ENCODE measurements at places on chromosomes 1 and 21. TPM values are rescaled to one million over a fixed set of nuclear protein-coding genes. Genes with fewer than 3 reads are reported as not detected.

PGLYRP4 gene
- total RNA-seq, result not detected

LCK gene
- total RNA-seq, result not detected

DNA sequence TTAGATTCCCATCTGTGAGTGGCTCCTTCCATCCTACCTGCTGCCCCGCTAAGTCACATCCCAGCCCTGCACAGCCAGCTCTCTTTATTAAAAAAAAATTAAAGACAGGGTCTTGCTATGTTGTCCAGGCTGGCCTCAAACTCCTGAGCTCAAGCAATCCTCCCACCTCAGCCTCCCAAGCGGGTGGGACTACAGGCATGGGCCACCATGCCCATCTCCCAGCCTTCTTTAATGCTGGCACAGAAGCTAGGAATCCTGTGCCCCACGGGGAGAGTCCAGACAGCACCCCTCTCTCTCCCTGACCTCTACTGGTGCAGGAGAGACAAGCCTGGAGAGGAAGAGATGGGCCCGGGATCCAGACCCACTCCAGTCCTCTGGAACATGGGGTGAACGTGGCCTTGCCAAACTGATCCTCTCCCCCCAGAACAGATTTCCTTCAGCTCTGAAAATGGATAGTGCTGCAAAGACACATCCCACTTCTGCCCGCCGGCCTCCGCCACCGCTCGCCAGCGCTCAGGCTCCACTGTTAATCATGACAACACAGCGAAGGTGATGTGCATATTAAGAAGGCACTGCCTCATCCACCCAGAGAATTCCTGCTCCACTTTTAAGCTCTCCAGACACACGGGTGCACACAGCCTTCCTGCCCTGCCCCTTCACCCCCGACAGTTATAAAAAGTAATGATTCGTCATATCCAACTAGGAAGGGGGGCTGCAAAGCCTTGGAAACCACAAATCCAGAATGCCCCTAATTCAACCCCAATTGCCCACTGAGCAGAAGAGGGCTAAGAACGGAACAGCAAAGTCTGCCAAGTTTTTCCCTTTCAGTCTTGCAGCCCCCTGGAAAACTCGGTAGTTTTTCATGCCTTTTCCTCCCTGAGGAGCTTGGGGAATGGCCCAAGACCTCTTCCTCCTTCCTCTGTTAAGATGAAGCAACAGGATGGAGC, 68.1 kb downstream of the MRPL37 start:
- H3K27me3 ChIP-seq, result no peaks in the 10 kb centered on the region
- DNase-seq, result no peak
- H3K4me1 ChIP-seq, result peaks cover 13% of the 10 kb centered on the region
- no peak overlapping the region for H3K27ac ChIP-seq
- H3K4me3 ChIP-seq, result no peak overlapping the region

DNA sequence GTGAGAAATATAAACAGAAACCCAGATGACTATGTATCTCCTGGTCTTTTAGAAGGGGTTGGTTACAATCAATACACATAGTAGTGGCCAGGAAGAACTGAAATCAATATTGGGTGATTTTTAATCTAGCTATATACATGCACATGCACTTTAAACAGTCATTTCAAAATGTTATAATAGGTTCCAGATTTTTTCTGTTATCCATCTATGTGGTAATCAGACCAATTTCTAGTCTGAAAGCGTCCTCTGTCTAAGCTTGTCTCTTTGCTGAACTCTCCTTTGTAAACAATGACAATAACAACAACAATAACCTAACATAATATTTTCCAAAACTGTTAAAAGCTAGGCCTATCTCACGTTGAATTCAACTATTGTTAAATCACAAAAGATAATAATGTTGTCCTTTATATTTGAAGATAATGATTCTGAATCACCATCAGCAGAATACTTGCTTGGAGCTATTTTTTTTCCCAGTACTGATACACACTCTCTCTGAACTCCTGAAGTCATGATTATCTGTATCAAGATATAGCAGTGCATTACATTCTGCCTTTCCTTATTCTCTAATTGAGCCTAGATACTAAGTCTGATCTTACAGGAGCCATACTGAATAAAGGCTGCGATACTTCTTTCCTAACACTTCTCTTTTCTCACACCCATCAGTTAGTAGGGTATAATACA, 496.8 kb upstream of the ZRANB2 start:
- H3K36me3 ChIP-seq, result no peaks in the 10 kb centered on the region
- H3K4me3 ChIP-seq, result no peak overlapping the region
- DNase-seq, result no peak
- H3K4me1 ChIP-seq, result no peaks in the 10 kb centered on the region

- no peaks in the 10 kb centered on the region for H3K27me3 ChIP-seq
- H3K36me3 ChIP-seq, result no peaks in the 10 kb centered on the region
- H3K4me3 ChIP-seq, result no peak overlapping the region
- peaks cover 8% of the 10 kb centered on the region for H3K4me1 ChIP-seq
- DNase-seq, result no peak
- H3K27ac ChIP-seq, result no peak overlapping the region
These were observed 6.0 kb downstream of the COL9A2 start for GRCh38 chr1:40310983-40311642.
